Left lung (tissue), 14 donors: ENCODE measurements at places on chromosomes 6 and 20. TPM values are rescaled to one million over a fixed set of nuclear protein-coding genes. Genes with fewer than 3 reads are reported as not detected.

C4A gene
- total RNA-seq: 124 TPM

DOK5 gene
- total RNA-seq: 2.6 TPM

CHRNA4 gene
- total RNA-seq: not detected

FNDC11 gene
- 0.23 TPM for total RNA-seq

IMPG1 gene
- total RNA-seq: not detected

TMEM14A gene
- total RNA-seq: 24.1 TPM

SRMS gene
- not detected for total RNA-seq

SRSF12 gene
- total RNA-seq: 0.76 TPM

POM121L2 gene
- total RNA-seq: not detected

CAP2 gene
- 6.5 TPM for total RNA-seq

RAB32 gene
- total RNA-seq: 48.7 TPM

DNA sequence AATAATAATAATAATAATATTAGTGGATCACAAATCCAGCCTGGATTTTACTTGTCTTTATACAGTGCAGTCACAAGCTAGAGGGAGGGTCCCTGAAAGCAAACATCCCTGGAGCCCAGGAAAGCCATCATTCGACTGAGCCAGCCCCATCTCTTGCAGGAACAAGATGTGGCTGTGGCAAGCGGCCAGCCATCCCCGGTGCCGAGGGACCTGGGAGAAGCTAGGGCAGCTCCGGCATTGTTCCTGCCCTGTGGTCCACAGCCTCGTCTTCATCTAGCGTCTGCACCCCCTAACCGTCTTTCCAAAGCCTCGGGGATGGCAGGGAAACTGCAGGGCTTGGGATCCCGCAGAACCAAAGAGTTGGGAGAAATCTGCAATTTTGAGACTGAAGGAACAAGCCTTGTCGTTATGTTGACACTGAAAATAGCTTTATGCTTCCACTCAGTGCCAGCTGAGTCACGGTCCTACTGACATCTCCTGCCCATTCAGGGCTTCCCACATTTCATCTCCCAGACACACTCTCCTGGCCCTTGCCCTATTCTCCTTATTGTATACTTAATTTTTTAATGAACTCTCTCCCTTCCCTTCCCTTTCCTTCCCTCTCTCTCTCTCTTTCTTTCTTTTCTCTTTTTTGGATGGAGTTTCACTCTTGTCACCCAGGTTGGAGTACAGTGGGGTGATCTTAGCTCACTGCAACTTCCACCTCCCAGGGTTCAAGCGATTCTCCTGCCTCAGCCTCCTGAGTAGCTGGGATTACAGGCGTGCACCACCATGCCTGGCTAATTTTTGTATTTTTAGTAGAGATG is 62.5 kb upstream of the ZNFX1 start:
- no peak for DNase-seq

- no peak for DNase-seq
Observed at GRCh38 chr6:82208913-82209312, 38.6 kb downstream of the IBTK start.

DNA sequence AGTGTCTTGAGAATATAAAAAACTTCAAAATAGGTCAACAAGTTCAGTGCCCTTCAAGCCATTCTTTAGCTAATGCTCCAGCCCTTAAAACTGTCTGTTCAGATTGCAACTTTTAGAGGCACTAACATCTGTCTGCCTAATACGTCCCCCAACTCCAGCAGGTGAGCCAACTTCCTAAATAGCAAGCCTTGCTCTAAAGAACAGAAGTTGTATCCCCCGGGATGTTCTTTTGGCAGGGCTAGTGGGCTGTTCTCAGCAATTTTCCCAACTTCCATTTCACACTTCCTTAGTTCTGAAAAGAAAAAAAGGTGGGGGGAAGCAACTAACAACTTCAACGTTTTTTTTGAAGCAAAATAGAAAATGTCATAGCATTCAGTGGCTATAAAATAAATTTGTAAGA is 290.0 kb upstream of the PTCHD4 start:
- DNase-seq: no peak

GRCh38 chr6:148884461-148884860 is 137.6 kb downstream of the UST start:
- DNase-seq: no peak

DNA sequence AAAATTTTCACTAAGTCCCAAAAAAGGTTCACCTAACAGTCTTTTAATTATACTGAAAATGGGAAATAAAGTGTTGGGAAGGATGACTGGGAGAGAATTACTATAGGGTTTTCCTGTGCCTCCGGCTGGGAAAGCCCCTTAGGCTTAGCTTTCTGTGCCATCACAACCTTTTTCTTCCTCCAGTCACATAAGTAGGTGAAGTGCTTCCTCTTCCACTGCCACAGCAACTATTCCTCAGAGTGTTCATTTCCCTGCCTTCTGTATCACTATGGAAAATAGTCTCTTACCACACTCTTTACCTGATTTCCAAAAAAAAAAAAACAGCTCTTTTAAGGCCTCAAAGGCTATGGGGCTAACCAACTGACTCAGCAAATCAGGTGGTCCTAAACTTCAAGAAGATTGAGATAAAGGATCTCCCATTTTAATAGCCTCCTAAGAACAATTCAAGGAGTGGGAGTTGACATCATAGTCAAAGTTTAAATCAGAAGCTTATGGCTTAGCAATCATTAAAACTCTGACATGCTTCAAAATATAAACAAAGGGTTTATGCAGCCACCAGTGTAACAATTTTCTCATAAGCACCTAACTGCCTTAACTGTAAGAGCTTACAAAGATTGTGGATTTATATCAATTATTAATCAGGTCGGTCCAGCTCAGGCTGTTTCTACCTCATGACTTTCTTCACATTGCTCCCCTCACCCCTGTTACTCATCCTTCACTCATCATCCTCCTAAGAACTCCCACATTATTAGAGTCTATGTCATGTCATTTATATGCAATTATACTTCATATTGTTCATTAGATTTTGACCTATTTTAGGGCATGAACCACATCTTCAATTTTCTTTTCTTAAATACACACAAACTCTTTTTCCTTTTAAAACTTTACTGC is 95.3 kb downstream of the RNGTT start:
- no peak for DNase-seq

GRCh38 chr6:153208706-153209105 is 77.6 kb upstream of the RGS17 start:
- no peak for DNase-seq

GRCh38 chr20:9534025-9534424 is 19.6 kb downstream of the LAMP5 start:
- DNase-seq: no peak

DNA sequence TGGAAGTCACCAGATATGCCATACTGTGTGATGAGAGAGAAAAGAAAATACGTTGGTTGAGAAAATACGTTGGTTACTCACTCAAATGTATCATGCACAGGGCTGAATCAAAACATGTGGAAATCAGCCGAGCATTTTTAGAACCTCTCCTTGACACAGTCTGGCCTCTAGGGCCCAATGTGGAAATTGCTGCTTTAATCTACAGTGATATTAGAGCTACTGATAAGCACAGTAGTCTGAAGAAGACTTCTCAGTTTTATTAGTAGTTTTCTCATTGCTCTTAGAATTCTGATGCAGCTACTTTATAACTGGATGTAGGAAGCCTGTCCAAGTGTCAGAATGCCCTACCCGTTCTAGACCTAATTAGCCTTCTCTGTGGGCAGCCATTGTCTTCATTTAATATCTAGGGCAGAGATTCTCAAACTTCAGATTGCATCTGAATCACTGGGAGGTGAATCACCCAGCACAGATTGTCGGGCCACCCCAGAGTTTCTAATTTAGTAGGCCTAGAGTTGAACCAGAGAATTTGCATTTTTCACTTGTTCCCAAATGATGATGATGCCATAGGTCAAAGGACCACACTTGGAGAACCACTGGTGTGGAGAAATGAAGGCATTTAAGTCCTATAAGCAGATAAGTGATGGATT is 229.1 kb downstream of the PLCB1 start:
- no peak for DNase-seq

DNA sequence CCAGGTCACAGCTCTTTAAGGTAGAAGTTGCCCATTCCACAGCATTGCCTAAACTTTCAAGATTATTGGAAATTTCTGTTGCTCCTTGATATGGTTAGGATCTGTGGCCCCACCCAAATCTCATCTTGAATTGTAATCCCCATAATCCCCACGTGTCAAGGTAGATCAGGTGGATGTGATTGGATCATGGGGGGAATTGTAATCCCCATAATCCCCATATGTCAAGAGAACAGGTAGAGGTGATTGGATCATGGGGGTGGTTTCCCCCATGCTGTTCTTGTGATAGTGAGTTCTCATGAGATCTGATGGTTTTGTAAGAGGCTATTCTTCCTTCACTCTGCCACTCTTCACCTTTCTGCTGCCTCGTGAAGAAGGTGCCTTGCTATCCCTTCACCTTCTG is 327.4 kb upstream of the MAP3K7 start:
- DNase-seq: no peak

DNA sequence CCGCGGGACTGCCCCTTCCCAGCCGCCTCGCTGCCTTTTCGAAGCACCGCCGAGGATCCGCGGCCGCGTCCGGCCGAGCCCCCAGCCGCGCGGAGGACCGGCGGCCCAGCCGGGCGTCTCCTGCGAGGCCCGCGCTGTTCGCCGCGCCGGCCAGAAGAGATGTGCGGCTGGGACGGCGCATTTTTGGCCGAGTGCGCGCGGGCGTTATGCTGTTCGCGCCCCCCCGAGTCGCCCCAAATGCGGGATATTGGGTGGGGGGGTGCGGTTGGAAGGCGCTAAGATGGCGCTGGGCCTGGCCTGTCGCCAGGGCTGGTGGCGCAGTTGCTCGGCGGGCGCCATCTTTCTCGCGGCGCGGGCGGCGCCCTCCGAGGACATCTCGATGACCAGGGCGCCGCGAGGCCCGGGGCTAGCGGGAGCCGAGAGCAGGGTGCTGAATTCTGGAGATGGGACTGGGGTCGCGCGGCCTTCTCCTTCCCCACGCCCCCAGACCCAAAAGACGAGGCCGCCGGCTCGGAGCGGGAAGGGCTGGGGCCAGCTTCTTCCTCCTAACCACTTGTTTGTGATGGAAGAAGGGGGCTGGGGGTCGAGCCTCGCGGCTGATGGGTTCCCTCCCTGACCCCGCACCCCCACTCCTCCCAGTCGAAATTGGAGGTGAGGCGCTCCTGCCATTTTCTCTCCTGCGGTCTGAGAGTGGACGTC is 1.5 kb downstream of the BICRAL start:
- DNase-seq: peak; percentile 92

DNA sequence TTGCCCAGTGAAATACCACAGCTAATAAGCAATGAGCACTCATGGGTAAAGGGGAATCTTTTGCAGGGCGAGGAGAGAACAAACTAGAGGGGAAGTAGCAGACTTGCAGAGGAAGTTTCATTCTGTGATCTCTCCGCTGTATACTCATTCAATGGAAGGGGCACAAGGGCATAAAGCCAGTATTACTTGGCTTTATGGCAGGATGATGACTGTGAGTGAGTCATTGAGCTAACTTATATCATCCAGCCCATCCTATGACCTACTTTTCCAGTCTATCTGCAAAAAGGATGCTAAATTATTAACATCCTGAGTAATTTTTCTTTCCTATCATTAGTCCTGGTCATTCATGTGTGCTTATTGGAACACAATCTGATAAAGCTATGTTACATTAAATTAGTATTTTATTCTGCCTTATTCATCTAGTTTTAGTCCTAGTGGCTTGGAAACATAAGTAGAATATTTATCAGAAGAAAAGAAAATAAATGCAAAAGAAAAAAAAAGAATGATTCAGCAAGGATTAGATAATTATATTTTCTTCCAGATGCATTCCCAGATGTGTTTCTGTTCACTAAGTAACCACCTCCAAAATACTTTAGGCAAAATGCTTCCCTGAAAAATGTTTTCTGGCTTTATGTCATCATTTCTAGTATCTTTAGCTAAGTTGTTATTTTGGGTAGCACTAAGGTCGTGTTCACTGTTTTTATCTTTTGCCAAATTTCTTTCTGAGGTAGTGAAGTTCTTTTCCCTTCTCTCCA is 471.7 kb downstream of the CDKAL1 start:
- no peak for DNase-seq

DNA sequence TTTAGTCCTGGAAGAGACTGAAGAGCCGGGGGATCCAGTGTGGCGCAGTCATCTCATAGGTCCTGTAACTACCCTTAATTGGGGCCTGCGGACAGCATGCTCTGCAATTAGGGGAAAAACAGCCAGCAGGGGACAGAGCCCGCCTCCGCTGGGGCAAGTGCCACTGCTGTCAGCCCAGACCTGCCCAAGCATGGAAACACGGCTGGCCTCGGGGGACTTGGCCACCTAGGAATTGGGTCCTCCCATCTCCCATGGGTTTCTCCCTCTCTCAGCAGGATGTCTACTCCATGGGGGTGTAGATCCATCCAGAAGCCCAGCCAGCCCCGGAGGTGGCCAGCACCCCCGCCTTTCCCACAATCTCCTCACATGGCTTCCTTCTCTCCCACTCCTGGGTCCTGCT is 3.6 kb downstream of the GHRH start:
- no peak for DNase-seq

DNA sequence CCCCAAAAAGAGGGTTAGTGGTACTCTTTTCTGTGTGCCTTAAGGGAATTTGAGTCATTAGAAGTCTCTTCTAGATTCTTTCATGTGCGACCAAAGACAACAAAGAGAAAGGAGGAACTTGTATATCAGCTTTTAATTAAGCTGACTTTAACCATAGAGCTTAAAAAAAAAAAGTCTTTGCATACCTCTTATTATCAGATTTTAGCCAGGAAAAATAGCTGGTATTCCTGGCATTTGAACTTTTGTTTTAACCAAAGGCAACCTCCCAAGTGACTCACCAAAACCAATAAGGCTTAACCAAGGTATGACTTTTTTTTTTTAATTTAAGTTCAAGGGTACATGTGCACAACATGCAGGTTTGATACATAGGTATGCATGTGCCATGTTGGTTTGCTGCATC is 375.0 kb downstream of the CDC5L start:
- no peak for DNase-seq

DNA sequence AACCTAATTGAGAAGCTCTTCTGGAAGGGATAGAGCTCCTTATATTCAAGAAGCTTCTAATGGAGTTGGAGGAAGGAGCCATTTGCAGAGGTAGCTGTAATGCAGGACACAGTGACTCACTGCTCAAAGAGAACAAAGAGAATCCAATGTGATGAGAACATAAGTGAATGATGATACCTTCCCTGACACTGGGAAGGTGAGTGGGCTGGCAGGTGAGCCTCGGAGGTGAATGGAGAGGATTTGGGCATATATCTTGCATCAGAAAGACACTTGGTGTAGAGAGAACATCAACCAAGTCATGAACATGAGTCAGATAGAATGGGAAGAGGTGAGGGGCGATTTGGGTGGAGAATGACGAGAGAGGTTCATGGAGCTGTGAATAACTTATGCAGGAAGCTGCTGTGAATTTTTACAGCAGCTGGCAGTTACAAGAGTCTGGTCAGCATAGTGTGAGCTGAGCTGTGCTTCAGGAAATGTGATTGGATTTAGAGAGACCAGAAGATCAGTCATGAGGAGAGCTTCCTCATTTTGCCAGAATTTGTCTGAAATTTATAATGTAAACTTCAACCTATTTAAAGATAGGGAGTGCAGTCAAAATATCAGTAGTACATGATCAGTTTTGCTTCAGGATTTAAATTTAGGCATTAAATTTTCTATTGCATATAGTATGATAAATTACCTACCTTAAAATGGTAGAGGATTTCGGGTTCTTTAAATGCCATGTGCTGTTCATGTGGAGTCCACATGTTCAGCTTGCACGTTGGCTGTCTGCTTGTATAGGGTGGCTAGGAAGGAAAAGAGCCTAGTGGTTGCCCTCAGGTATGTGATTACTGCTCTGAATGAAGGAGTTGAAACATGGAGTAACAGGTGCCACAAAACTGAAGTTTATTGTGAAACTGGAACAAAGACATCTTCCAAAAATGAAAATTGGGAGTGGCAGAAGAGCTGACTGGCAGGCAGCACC is 59.2 kb upstream of the KIF25 start:
- DNase-seq: no peak
